ENCODE measurements at places on chromosomes 4 and X. TPM values are rescaled to one million over a fixed set of nuclear protein-coding genes. Genes with fewer than 3 reads are reported as not detected.
A peak's percentile ranks its signal among the peaks of the same experiment; 100 is the strongest.

DNA sequence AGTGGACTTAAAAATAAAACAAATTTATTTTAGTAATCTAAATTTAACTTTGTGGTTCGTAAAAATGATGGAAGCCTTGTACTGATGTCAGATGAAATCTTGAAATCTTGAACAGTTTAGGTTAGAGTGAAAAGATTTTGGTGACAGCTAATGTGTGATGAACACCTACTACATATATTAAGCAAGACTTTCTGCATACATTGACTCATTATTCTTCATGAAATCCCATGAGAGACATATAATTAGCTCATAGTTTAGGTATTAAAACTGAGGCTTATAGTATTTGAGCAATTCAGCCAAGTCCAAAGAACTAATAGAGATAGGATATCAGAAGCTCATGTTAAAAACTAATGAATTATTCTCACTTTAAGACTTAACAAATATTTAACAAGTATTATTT, 66.9 kb upstream of the PCDH7 start:
- no peaks in the 10 kb centered on the region for H3K27me3 ChIP-seq
- H3K4me1 ChIP-seq: no peaks in the 10 kb centered on the region

- peak overlapping the region; percentile 33 for H3K27ac ChIP-seq
- H3K27me3 ChIP-seq: no peaks in the 10 kb centered on the region
- H3K4me3 ChIP-seq: no peak overlapping the region
- peaks cover 50% of the 10 kb centered on the region for H3K4me1 ChIP-seq
- no peaks in the 10 kb centered on the region for H3K36me3 ChIP-seq
These were observed 177.4 kb upstream of the SCML1 start for GRCh38 chrX:17559728-17560379.

Gene WNK3
- total RNA-seq: 0.05 TPM

Gene TMEM31
- not detected for total RNA-seq

Gene NLGN4X
- 1.2 TPM for total RNA-seq

Gene AMER1
- 3.4 TPM for total RNA-seq

DNA sequence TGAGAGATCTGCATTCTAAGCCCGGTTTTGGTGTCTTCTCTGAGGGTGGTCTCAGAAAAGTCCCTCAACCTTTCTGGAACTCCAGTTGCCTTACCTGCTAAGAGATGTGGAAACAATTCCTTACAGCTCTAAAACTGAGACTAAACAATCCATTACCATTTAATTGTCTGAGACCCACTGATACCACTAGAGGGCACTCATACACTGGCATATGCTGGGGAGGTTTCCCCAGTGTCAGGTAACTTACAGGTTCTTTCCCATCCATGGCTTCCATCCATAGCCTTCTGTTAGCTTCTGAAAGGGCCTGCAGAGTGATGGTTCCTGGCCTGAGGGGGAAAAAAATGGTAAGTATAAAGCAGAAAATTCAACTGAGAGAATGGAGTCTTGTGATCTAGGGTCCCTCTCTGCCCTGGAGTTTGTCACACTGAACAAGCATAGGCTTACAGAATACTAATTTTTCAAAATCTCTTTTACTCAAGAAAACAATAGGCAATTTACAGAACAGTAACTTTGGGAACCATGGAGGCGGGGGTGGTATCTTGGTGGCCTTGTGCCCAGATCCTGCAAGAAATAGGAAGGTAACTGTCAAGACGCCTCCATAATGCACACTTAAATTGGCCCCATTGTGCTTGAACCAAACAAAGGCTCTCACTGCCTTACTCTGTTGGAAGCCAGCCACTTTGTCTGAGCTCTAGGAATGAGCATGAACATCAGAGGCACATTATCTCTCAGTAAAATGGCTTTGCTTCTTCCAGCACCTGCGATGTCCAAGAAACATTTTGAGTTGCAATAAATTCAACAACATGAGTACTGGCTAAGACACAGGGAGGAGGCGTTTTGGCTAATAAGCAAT, 236.1 kb downstream of the OPHN1 start:
- H3K27ac ChIP-seq: no peak overlapping the region
- DNase-seq: no peak
- no peaks in the 10 kb centered on the region for H3K27me3 ChIP-seq
- H3K4me3 ChIP-seq: no peak overlapping the region

DNA sequence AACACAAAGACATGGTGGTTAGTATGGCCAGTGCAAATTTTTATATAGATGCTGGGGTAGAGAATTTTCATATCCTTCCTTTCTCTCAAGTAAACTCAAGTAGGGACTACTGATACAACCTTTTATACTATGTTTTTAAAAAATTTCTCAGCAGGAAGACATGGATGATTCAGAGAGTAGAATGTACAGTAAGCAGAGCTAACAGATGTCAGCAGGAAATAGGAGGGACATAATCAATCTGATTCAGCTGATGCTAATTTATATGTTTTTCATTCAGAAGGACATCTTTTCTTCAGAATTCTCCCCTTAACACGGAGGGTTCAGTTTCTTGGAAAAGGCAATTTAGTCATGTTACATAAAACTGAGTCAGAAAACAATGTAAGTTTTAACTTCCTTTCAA, 95.4 kb downstream of the GRIA2 start:
- H3K27me3 ChIP-seq: no peaks in the 10 kb centered on the region
- DNase-seq: no peak
- no peak overlapping the region for H3K4me3 ChIP-seq
